ENCODE measurements at places on chromosomes 12 and 14. TPM values are rescaled to one million over a fixed set of nuclear protein-coding genes. Genes with fewer than 3 reads are reported as not detected.

The AVPR1A gene
- not detected for total RNA-seq

The ANKRD33 gene
- not detected for total RNA-seq

The RHEBL1 gene
- 3.6 TPM for total RNA-seq

The SYCP3 gene
- 0.14 TPM for total RNA-seq

The ZBTB42 gene
- 3.1 TPM for total RNA-seq

The SLC5A8 gene
- total RNA-seq = not detected

The GPRC5D gene
- total RNA-seq = not detected

The FLRT2 gene
- 45.0 TPM for total RNA-seq

The ADAM20 gene
- total RNA-seq = 0.17 TPM

The NTN4 gene
- 86.7 TPM for total RNA-seq

The NR4A1 gene
- total RNA-seq = 92.3 TPM

All from NCI-H460 (cell line).